CD4-positive, alpha-beta T cell treated with Interleukin-15 for 4 hours (primary cell): ENCODE measurements at places on chromosomes 1 and 21.

GRCh38 chr1:182611787-182612186 is 7.6 kb upstream of the RGS16 start:
- DNase-seq: no peak

GRCh38 chr21:16872616-16873015 is 640.2 kb upstream of the CXADR start:
- DNase-seq: no peak

GRCh38 chr21:33908760-33909159 is 6.8 kb downstream of the ATP5PO start:
- DNase-seq: no peak

GRCh38 chr21:17921579-17922530 is 102.7 kb upstream of the C21orf91 start:
- no peak for DNase-seq

GRCh38 chr1:5815211-5815610 is 177.0 kb downstream of the NPHP4 start:
- DNase-seq: no peak

DNA sequence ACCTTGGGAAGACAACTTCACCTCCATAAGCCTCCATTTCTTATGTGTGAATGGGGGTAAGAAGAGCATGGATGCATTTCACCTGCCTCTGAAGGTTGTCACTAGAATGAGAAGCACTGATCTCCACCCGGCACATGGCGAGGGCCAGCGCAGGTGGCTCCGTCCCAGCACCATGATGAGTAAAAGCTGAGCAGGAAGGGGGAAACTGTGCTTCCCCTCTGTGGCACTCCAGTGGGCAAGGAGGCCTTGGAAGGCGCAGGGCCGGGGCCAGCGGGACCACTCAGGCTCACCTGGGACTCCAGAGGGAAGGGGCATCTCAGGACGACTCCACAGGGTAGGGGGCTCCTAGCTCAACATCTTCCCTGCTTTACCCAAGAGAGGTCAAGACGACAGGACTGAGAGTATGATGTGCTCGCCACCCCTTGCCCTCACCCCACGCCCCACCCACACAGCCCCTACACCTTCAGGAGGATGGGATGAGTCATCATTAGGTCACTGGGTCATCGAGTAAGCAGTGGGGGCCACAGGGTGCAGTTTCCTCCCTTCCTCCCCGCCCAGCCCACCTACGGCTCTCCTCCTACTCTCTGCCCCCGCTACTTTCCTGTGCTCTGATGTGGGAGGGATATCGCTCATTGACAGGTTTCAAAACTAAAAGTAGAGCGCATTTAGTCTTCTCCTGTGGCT is 112.1 kb downstream of the HIVEP3 start:
- DNase-seq: peak; percentile 49

- no peak for DNase-seq
Measured at GRCh38 chr1:44591381-44591780, 82.9 kb downstream of the TMEM53 start.

DNA sequence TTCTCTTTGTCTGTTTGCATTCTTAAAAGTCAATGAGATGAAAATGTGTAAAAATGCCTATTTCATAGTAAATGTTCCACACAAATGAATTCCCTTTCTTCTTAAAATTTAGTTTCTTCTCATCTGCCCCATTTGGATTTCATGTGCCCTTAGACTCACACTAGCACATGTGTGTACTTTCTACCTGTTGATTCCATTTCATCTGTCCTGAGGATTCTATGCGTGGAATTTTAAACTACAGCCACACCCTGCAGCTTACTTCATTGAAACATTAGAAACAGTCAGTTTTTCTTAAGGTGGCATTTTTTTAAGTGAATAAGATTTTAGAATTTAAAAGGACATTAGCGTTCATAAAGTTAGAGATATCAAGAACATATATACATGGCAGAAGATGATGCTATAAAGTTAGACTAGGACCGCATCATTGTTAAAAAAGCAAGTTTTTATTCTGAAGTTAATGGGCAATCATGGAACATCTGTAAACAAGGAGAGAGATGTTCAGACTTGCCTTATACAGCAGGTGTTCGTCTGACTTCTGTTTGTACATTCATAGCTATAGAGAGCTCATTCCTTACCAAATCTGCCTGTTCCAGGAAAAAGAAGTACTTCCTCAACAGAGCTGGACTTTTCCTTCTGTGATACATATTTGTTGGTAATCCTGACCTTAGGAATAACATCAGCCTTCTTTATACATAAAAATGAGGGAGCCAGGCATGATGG is 3.9 kb upstream of the TUT4 start:
- DNase-seq: no peak

- no peak for DNase-seq
Measured at GRCh38 chr1:97451046-97451826, 469.6 kb downstream of the DPYD start.

DNA sequence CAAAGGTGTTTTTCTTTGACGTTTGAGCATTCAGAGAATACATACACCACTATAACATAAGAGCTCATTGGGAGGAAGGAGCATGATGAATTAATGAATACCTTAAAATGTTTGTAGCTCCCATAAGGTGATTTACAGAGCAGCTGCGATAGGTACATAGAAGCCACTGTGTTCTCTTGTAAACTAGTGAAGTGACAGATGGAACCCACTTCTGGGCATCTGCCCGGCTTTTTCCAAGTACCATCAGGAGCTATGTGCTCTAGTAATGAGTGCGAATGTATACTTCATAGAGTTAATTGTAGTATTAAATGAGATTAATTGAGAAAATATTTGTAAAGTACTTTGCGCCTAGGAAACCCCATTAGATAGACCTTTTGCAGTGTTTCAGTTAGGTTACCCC is 48.4 kb downstream of the HENMT1 start:
- no peak for DNase-seq

DNA sequence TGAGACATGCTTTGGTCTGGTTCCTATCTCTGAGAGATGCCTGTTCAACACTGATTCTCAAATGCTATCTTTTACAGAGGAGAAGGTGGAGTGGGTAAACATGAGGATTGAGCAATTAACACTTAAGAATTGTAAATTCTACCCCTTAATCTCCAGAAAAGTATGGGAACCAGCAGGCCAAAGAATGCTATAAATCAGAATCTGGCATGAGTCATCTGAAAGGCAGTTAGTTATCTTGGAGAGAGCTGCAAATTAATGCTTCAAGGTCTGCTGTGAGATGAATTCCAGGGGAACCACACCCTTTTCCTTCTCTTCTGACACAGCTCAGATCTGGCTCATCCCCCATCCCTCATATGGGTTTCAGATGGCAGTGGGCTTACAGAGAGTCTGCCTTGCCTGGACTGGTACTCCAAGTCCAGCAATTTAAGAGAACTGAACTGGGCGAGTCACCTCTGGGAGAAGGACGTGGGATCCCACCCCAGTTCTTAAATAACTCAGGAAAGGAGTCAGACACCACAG is 5.2 kb downstream of the S100A10 start:
- no peak for DNase-seq

- no peak for DNase-seq
Measured at GRCh38 chr1:209046935-209047334, 536.6 kb upstream of the CAMK1G start.

GRCh38 chr1:119384591-119384990 is 16.0 kb downstream of the HAO2 start:
- no peak for DNase-seq

- DNase-seq: peak; percentile 4
Measured at GRCh38 chr1:171226747-171227370, 21.4 kb upstream of the FMO1 start.

DNA sequence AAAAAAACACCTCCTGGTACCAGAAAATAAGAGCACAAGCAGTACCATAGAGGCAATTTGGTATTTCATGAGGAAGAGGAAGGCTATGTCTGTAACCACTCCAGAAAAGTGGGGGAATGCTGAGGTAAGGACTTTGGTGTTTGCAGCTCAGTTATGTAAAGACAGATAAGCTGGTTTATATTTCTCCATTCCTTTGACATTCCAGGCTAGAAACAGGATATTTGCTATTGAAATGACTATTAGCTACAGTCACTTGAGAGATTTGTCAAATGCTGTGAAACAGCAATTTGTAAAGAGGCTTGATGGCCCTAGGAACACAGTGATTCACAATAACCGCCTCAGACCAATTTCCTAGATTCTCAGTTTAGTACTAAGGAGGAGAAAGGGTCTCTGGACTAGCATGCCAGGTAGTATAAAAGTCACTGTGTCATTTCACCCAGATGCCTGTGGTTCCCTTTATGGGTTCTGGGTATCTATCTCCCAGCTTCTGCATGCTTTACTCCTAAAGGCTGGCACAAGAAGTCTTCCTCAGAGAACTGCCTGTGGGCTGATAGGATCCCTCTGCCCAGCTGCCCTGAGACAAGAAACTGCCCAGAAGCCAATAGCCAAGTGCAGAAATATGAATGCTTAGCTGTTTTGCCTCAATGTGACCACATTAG is 80.5 kb downstream of the VCAM1 start:
- DNase-seq: no peak

- no peak for DNase-seq
Measured at GRCh38 chr1:201779351-201779880, 49.5 kb upstream of the IPO9 start.

GRCh38 chr1:168942165-168942564 is 164.3 kb upstream of the ATP1B1 start:
- no peak for DNase-seq

DNA sequence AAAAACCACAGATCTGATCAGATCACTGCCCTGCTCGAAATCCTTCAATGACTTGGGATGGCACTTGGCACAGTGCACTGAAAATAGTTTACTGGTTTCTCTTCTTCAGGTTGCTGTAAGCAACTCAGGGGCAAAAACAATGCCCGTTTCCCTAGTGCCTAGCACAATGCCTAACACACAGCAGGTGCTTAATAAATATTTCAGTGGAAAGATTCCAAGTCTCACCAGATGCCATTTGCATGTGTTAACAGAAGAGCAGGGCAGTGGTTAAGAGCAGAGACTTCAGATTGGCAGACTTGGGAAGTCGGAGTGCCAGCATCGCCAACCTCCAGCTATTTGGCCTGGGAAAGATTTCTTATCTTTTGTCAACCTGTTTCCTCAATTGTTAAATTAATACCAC is 10.9 kb upstream of the METTL25B start:
- DNase-seq: no peak
